ENCODE measurements at places on chromosomes 16 and 17.
A peak's percentile ranks its signal among the peaks of the same experiment; 100 is the strongest.

DNA sequence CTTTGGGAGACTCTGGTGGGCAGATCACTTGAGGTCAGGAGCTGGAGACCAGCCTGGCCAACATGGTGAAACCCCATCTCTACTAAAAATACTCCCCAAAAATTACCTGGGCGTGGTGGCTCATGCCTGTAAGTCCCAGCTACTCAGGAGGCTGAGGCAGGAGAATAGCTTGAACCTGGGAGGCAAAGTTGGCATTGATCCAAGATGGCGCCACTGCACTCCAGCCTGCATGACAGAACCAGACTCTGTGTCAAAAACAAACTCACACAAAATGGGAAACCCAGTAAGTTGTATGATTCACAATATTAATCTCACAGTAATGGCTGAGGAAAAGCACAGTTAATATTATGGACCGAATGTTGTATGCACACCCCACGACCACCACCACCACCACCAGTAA lies 24.3 kb downstream of the WSB1 start:
- DNase-seq = no peak

DNA sequence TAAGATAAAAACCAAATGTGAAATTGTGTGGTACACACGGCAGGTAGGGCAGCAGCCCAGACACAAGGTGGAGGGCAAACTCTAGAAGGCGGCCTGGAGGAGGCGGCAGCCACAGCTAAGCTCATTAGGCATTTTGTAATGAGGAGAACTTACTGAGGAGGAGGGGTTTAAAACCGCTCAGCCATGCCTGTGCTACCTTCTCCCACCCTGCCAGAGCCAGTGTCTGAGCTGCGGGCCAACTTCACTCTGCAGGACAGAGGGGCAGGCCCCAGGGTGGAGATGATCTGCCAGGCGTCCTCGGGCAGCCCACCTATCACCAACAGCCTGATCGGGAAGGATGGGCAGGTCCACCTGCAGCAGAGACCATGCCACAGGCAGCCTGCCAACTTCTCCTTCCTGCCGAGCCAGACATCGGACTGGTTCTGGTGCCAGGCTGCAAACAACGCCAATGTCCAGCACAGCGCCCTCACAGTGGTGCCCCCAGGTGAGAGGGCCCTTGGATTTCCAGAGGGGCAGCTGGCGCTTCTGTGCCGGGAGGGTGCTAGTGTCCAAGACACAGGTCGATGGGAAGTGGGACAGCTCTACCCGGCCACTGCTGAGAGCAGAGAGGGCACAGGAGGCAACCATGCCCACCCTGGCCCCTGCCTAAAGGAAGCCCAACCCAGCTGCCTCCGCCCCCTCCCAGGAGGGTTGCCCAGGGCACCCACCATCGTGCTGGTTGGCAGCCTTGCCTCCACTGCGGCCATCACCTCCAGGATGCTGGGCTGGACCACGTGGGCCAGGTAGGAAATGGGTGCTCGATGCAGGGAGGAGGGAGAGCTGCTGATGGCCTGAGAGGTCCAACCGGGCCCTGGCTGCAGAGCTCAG lies 4.3 kb upstream of the SYNGR2 start:
- DNase-seq = no peak

- DNase-seq = peak; percentile 79
Measured at GRCh38 chr16:21638573-21638975, 13.8 kb downstream of the IGSF6 start.

DNA sequence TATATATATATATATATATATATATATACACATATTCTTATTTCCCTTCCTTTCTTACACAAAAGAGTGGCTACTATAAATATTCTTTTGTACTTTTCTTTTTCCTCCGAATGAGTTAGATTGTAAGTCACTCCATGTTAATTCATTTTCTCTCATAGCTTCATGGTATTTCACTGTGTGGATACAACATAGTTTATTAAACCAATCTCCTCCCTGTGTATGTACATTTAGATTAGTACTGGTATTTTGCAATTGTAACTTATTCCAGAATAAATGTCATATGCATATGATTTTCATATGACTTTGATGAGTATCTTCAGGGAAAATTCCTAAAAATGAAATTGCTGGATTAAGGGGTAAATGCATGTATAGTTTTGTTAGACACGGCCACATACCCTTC lies 20.0 kb upstream of the FA2H start:
- no peak for DNase-seq

GRCh38 chr17:2380950-2381649 lies 19.8 kb downstream of the MNT start:
- DNase-seq = no peak
